EL (cell line): ENCODE measurements at places on chromosomes 5 and 9.

GRCh38 chr5:132825834-132826391 lies 4.5 kb downstream of the SHROOM1 start:
- DNase-seq = no peak

- no peak for DNase-seq
Observed at GRCh38 chr9:69834591-69835184, 14.1 kb downstream of the CFAP95 start.

DNA sequence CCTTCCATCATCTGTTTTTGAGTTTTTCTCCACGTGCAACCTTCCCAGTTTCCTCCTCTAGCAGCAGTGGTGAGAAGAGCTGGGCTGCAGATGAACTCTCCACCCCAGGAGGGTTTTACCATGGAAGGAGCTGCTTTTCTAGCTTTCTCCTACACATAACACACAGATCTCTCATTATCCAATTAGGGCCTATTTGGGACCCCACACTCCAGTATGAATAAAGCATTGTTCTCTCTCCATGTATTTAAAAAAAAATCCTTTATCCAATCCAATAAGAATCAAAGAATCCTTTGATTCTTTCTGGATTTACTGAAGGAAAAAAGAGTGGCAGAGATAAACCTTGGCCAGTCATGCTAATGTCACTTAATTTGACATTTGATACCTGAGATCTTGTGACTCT lies 31.6 kb upstream of the NAA35 start:
- DNase-seq = no peak

- no peak for DNase-seq
Observed at GRCh38 chr5:157354800-157355199, 88.9 kb downstream of the CYFIP2 start.

- DNase-seq = peak; percentile 97
Observed at GRCh38 chr9:115373000-115373709, 255.2 kb upstream of the TNC start.

DNA sequence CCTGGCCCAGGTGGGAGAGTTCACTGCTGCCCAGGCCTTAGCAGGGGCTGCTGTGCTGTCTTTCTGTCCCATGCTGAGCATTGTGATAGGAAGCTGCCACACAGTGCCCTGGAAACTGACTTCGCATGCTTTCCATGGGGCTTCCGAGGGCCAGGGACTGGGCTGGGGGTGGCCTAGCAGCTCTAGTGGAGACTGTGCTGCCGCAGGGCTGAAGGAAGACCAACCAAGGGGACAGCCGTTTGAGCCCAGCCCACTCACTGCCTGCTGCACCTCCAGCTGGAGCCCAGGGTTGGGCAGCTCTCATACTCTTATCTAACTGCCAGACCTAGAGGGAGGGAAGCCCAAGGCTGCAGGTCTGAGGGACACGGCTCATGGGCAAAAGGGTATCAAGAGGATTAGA lies 79.2 kb downstream of the RGS3 start:
- DNase-seq = no peak

DNA sequence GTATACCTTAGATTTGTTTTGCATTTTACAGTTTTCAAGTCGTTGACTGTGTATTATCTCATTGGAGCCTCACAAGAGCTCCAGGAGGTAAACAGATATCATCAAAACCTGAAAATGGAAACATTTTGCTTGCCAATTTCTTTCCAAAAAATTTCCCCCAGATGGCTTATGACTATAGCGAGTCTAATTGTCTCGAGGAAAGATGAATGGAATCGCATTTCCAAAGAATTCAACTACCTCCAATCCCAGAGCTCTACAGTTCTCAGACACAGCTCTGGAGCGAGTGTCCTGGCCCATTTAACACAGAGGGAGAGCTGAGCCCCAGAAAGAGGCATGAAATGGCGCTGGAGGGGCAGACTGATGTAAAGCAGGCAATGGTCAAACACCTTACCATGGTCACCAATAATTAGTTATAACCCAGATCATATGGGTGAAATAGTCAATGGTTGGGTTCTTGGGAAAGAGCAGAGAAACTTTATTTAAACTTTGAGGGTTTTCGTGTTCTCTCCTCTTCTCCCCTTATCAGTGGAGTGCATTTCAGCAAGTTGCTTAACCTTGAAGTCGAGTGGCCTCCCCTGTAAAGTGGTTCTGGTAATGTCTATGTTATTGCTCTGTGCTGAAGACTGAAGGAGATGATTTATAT lies 168.2 kb downstream of the ZDHHC21 start:
- no peak for DNase-seq

- no peak for DNase-seq
Observed at GRCh38 chr9:96025995-96026602, 150.6 kb downstream of the ERCC6L2 start.

- no peak for DNase-seq
Observed at GRCh38 chr5:98474782-98475181, 298.7 kb upstream of the RGMB start.

GRCh38 chr9:69172895-69173294 lies 1.2 kb upstream of the TJP2 start:
- no peak for DNase-seq

DNA sequence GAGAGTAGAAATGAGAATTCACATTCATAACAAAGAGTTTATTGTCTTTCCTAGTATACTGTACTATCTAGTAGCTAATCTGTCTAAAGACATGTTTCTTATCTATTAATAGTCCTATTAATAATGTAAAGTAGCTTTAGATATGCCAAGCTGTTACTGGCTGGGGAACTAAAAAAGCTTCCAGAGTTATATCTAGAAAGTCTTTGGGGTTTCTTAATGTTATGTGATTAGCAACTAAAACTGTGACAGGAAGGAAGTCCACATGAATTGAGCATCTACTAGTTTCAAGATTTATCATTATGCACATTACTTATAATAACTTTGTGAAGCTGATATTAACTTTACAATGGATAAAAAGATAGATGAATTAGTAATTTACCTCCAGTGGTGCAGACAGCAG lies 122.7 kb upstream of the CDKN2B start:
- no peak for DNase-seq

- no peak for DNase-seq
Observed at GRCh38 chr5:17076272-17076671, 140.2 kb upstream of the MYO10 start.

DNA sequence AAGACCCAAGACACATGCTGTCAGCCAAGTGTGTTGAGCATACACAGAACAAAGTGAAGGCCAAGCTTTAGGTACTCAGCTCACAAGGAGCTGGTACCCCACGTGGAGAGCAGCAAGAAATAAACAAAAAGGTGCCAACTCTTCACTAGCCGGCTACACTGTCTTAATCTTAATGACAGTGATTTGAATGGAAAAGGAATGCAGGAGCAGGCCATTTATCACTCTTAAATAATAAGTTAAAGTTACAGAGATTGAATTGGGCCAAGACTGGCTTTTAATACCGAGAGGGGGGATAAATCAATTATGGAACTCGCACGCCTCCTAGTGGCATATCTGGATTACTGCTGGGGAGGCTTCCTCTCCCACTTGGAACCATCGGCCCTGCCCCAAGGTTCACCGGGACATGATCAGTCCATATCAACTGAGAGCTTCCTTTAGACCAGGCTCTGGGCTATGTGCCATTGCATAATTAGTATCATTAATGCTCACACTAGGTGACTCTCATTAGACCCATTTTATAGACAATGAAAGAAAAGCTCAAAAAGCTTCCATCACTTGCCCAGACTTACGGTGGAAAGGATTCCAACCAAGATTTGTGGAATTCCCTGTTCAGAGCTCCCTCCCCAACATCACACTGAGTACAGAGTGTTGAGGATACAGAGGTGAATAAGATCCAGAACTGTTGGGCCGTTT lies 94.0 kb downstream of the ACTL7B start:
- DNase-seq = peak; percentile 71

DNA sequence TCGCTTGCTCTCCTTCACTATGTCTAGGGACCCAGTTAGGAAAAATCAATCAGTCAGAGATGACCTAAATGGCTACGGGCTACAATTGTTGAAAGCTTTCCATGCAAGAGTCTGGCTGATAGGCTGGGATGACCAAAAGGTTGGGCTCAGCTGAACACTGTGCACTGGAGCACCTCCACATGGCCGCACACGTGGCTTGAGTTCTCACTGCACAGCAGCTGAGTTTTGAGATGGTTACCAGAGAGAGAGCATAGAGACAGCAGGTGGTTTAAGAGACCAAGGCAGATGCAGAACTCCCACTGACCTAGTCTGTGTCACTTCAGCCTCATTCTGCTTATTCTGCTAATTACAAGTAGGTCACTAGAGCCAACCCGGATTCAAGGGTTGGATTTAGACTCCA lies 2354.8 kb upstream of the C9orf72 start:
- no peak for DNase-seq

GRCh38 chr5:91379246-91379913 lies 3.7 kb downstream of the ARRDC3 start:
- no peak for DNase-seq

DNA sequence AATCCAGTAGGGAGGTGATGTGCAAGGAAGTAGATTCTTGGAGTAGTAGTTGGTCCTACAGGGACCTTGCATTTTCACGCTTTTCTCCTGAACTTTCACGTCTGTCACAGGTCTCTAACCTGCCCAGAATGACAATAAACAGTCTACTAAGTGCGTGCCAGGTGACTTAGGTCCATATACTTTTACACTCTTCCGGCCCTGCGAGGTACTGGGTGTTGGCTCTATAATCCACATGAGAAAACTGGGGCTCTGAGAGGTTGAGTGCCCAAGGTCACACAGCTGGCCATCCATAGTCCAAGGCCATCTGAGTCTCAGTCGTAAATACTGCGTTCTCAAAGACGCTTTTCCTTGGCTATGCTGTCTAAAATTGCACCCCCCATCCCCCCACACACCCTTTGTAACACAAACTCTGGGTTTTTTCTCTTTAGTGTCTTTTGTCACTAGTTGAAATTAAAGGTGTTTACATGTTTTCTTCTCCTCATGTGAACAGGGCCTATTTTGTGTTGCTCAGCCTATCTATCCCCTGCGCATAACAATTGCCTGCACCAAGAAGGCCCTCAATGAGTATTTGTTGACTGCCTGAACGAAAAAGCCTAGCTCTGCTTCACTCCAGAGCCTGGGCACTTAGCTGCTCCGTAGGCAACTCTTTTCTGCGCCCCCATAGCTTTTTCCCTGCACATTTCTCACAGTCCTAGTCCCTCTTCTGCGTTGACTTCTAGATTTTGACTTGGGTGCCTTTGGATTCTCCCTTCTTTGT lies 943 bp downstream of the SFXN1 start:
- DNase-seq = no peak

- no peak for DNase-seq
Observed at GRCh38 chr9:18352711-18353110, 121.2 kb upstream of the ADAMTSL1 start.

GRCh38 chr5:140965905-140966292 lies 377 bp upstream of the PCDHAC2 start:
- DNase-seq = no peak

DNA sequence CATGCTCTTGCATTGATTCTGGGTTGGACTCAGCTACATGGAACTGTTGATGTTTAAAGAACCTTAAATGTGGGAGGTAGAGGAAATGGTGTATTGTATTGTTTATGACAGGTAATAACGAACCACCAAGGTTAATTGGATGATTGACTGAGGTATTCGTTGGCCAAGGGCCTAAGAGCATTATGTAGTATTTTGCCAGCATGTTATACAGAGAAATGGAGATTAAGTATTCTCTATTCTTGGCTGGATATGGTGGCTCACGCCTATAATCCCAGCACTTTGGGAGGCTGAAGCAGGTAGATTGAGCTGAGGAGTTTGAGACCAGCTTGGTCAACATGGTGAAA lies 59.0 kb upstream of the CDK20 start:
- DNase-seq = no peak

- no peak for DNase-seq
Observed at GRCh38 chr5:179111267-179112207, 51.4 kb downstream of the ZNF354C start.

- DNase-seq = no peak
Observed at GRCh38 chr5:10546186-10546585, 17.7 kb upstream of the ANKRD33B start.

DNA sequence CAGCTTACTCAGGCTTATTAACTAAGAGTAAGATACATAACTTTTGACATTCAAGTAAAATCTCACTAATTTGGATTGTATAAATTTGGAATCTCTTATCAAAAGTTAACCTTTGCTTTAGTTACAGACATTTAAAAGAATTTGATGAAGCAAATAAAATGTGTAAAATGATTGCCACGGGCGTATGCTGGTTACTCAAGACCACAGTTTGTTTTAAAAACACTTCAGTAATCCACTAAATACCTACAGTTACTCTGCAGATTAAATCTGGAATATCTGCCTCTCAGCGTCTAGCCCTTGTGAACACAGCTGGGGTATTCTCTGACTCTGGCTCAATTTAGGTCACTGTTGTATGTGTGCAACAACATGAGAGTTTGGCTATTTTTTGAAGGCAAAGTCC lies 143.8 kb downstream of the MCTP1 start:
- no peak for DNase-seq

DNA sequence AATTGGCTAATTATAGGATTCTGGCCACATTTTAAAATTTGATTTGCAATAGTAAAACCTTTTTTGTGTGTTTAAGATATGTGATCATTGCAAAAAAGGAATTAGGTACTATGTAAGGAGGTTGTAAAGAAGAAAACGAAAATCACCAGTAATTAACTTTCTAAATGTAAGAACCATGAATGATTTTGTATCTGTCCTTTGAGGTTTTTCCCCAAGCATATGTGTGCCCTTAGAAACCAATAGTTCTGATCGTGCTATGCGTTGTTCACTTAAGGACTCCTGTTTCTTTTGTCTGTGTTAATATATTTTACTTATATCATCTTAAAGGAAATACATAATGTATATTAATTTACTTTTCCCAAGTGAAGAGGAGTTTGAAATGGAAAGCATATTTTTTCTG lies 410.2 kb downstream of the PSAT1 start:
- no peak for DNase-seq
